NCI-H1417 treated with DMSO at 0.1 percent for 48 hours (cell line): ENCODE measurements at places on chromosomes 6 and 20.

- no peak for DNase-seq
Observed at GRCh38 chr20:18926965-18927364, 113.4 kb downstream of the SCP2D1 start.

DNA sequence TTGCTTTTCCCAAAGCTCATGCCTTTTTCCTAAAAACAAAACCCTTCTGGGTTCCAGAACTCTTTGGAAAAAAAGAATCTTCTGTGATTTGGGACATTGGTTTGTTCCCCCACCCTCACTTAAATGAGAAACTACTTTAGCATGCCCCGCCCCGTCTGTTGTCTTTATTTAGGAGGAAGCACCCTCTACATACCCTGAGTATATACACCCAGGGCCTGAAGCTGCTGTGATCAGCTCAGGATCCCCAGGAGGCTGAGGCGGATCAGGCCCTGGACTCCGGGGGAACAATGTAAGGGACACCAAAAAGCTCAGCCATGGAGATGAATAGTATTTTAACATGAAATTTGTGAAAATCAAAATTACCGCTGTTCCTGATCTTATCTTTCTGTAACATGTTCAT, 1.4 kb downstream of the BCAS1 start:
- DNase-seq, result no peak

DNA sequence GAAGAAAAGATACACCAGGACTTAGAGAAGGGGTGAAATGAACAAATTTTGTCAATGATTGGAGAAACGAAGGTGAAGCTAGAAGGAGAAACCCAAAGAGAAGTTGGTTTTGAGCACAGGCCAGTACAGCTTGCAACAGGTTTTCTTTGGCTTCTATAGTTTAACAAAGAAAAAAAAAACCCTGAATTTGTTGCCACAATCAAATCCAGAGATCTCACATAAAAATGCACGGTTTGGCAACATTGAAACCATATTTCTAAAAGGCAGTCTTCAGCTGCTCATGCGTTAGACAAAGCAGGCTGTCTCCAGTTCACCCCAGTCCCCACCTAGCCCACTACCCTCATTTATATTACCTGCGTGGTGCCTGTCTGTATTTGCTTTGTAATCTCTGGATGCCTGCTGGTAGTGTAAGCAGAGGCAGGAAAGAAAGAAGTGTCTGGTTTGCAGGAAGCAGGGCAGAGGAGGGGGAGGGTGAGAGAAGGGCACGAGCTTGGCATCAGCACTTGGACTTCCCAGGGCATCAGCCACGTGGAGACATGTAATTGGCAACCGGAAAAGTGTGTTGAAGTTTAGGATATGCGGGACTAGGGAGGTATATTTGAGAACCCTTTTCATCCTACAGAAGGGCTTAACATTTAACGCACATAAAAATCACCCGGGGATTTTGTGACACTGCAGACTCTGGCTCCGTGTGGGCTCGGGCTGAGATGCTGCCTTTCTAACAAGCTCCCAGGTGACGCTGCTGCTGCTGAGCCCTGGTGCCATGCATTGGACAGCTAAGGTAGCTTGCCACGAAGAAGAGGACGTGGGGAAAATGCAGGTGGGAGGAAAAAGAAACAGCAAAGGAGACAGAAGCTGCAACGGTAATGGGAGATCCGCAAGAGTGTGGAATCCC, 14.4 kb downstream of the PFDN4 start:
- DNase-seq, result peak; percentile 60

- no peak for DNase-seq
Observed at GRCh38 chr20:8389381-8390036, 257.4 kb downstream of the PLCB1 start.

- no peak for DNase-seq
Observed at GRCh38 chr6:162493917-162494316, 233.6 kb downstream of the PRKN start.

GRCh38 chr6:23073821-23074220, 504.5 kb downstream of the HDGFL1 start:
- no peak for DNase-seq

DNA sequence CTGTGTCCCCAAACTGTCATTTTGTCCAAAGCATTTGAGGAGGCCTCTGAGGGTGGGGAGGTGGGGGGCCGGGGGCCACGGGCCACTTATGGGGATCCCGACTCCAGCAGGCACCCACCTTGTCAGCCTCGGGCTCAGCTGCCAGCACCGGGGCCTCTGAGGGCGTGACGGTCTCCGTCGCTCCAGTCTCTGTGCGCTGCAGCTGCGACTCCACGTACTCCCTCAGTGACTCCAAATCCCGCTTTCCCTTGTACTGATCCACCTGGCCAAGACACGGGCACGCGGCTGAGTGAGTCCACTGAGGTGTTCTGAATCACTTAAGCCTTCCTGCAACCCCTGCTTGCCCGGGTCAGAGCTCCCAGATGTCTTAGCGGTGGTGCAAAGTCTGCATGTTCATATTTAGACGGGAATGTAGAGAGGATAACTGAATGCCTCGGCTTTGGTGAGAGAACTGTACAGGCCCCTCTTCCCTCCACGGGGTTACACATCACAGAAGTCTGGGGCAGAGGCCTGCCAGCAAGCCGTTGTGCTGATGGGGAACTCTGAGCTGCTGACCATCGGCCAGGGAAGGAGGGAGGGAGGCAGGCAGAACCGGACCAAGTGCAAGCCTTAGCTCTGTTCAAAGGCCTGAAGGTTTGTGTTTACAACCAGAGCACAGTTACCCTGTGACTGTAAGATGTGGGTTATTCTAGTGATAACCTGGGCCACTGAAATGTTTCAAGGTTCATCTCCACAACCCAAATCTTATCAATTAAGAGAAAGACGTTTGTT, 21.8 kb downstream of the TXNDC5 start:
- DNase-seq, result no peak

DNA sequence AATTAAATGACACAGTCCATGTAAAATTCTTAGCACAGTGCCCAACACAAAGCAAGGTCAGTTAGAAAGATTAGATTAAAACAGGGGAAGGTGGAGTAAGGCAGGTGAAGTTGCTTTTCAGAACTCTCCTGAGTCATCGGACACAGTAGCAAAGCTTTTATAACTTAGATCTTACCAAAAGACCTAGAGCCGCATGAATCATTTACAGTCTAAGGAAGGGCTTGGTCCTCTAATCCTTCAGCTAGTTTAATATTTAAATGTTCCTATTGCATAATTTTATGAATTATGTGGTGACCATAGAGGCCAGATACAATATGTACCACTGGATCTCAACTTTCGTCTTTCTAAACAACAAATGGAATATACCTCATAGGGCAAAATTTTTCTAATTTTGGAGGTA, 202.1 kb upstream of the SNX9 start:
- no peak for DNase-seq

- no peak for DNase-seq
Observed at GRCh38 chr6:85679445-85680123, 36.9 kb upstream of the SYNCRIP start.

GRCh38 chr20:1856424-1856823, 38.8 kb upstream of the SIRPA start:
- no peak for DNase-seq

DNA sequence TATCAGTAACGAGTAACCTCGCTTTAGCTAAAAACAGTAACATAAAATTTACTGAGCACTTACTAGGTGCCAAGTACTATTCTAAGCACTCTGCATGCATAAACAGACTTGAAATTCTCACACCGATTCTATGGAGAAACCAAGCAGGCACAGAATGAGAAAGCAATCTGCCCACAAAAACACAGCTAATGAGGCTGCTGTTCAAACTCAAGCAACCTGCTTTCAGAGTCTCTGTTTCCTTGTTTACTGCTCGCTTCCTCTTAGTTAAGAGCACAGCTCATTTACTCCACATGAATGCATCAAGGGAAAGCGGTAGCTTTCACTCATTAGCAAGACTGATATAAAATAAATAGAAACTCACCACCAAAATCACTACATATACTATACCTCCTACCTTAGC, 37.4 kb downstream of the PRKN start:
- no peak for DNase-seq

DNA sequence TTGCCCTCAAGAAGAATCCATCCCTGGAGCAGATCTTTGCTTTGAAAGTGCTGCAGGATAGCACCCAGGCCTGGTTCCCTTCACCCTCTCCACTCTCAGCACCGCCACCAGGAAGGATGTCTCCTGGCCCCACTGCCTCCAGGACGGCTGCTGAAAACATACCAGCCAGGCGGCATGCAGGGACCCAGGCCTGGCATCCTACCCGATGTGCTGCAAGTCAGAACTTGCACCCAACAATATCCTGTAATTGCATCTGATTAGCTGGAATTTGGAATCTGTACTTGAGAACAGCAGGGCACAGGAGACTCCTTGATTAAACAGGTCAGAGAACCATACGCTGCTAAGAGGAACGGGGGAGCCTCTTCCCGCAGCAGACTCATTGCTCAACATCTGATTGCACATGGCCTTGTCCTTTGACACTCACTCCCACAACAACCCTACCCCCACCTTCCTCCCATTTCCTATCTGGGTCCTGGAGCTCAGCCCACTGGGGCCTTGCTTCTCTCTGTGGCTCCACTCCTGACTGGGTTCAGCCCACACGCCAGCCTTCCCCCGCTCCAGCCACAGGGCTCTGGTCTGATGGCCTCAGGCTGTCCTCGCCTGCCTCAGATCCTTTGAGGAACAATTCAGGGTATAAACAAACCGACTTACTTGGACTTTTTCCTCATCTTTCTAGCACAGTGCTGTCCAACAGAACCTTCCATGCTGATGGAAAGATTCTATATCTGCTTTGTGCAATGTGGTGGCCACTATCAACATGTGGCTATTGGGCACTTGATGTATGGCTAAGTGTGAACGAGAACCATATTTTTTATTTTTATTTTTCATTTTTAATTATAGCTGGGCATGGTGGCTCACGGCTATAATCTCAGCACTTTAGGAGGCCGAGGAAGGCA, 78.0 kb downstream of the FGD2 start:
- peak; percentile 28 for DNase-seq

- no peak for DNase-seq
Observed at GRCh38 chr6:96089173-96089572, 73.4 kb downstream of the FUT9 start.

DNA sequence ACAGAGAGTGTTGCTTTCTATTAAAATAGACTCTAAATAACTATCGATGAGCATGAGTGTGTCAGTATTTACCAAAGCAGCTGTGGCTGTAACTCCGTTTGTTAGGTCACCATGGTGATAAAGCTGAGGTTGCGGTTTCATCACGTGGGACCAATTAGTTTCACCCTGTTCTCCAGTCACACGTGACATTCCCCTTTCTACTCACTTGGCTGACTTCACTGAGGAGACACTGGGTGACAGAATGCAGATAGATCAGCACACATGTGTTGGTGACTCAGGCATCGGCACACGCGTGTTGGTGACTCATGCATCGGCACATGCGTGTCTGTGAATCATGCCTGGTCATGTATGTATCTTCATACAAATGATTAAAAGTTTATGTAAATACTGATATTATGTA, 285.4 kb downstream of the THBS2 start:
- DNase-seq, result peak; percentile 34

DNA sequence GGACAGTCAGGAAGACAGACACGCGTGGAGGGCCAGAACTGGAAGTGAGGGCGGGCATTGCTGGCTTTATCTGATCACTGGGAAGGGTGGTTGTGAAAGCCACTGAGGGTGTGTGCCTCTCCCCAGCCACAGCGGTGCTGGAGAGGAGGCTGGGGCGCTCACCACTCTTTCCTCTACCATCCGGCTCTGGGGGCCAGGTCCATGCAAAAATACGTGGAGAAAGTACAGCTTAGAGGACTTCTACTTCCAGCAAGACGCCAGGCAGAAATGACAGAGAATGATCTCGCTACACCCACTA, 148.8 kb upstream of the RPS6KA2 start:
- DNase-seq, result no peak

GRCh38 chr6:119426619-119427018, 77.1 kb upstream of the MAN1A1 start:
- no peak for DNase-seq

DNA sequence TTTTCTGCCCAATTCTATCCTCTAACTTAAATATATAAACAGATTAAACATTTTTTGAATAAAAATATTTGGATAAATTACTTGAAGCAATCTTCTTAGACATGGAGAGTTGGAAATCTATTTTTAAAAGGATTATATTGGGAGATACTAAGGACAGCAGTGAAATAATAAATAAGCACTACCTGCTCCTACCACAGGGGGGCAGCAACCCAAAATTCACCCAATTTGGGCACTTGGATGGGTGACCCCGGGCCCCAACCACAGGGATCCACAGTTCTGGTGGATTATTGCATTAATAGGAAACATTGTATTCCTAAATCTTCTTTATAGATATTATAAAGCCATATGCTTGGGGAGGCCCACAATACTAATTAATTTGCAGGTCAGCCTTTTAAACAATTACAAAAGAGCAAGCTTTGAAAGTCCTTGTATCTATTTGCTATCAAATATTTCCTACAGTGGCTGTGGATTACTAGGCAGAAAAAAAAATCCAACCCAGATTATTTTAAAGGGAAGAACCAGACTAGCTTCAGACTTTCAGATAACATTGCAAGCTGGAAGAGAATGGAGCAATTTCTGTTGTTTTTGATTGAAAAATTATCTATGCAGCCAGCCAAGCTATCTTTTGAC, 66.4 kb upstream of the PDE10A start:
- DNase-seq, result no peak

- DNase-seq, result no peak
Observed at GRCh38 chr6:35181933-35182612, 31.7 kb upstream of the SCUBE3 start.

GRCh38 chr6:52423971-52424381, 3.8 kb downstream of the EFHC1 start:
- DNase-seq, result no peak

- no peak for DNase-seq
Observed at GRCh38 chr6:155510879-155511278, 55.2 kb upstream of the NOX3 start.

DNA sequence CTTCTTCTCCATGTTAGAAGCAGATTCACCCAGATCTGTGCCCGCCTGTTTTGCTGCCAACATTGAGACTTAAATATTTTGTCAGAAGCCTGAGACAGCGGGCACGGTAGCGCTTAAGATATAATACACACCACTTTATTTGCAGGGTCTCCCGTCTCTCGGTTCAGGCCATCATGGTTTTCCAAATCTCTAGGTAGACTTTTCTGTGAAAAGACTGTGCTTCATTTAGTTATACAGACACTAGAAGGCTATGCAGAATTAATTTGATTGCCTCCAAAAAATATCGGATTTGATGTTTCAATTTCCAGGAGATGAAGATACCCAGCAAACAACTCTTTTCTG, 598 bp downstream of the TBP start:
- no peak for DNase-seq

DNA sequence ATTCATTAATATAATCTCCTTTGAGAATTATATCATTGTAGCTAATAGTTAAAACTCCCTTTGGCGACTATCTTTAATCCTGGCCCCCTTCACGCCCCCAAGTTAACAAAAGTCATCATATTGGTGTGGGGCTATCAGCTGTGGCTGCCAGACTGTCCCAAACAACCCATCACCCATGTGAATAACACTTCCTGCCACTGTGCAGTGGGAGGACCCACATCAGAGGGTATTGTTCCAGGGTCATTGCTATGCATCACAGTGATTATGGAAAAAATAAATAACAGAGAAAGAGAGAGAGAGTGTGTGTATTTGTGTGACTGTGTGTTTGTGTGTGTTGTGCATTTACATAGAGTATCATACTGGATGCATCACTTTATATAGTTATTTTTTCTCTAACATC, 39.3 kb upstream of the TENT5A start:
- DNase-seq, result no peak
